ENCODE measurements at places on chromosomes 2 and 18.

GRCh38 chr2:37343537-37344434 is 644 bp upstream of the QPCT start:
- H3K4me3 ChIP-seq: peak overlapping the region; percentile 53
- no peaks in the 10 kb centered on the region for H3K36me3 ChIP-seq
- H3K27ac ChIP-seq: no peak overlapping the region
- peaks cover 17% of the 10 kb centered on the region for H3K4me1 ChIP-seq
- DNase-seq: peak; percentile 47
- H3K27me3 ChIP-seq: no peaks in the 10 kb centered on the region

GRCh38 chr2:196059491-196059960 is 9.1 kb downstream of the DNAH7 start:
- H3K4me1 ChIP-seq: no peaks in the 10 kb centered on the region
- H3K27me3 ChIP-seq: peaks cover 21% of the 10 kb centered on the region
- no peaks in the 10 kb centered on the region for H3K36me3 ChIP-seq
- no peak overlapping the region for H3K27ac ChIP-seq

GRCh38 chr2:224973112-224974016 is 68.9 kb downstream of the DOCK10 start:
- H3K27ac ChIP-seq: no peak overlapping the region
- no peaks in the 10 kb centered on the region for H3K4me1 ChIP-seq
- no peaks in the 10 kb centered on the region for H3K27me3 ChIP-seq
- no peak overlapping the region for H3K4me3 ChIP-seq
- H3K36me3 ChIP-seq: no peaks in the 10 kb centered on the region

GRCh38 chr2:240966906-240967680 is 31.3 kb upstream of the SNED1 start:
- no peaks in the 10 kb centered on the region for H3K4me1 ChIP-seq
- H3K27me3 ChIP-seq: no peaks in the 10 kb centered on the region
- no peak overlapping the region for H3K27ac ChIP-seq
- H3K4me3 ChIP-seq: no peak overlapping the region
